NCI-H526 treated with DMSO at 0.1 percent for 48 hours (cell line): ENCODE measurements at places on chromosomes 6 and 20.

- no peak for DNase-seq
Observed at GRCh38 chr6:33114406-33114805, 38.6 kb downstream of the HLA-DPB1 start.

DNA sequence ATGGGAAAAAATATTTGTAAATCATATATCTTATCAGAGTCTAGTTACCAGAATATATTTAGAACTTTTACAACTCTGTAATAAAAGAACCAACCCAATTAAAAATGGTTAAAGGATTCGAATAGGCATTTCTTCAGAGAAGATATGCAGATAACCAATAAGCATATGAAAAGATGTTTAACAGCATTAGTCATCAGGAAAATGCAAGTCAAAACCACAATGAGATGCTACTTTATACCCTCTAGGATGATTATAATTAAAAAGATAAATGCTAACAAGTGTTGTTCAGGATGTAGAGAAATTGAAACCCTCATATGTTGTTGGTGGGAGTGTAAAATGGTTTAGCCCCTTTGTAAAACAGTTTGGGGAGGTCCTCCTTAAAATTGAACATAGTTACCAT is 94.1 kb downstream of the LRRC1 start:
- no peak for DNase-seq

DNA sequence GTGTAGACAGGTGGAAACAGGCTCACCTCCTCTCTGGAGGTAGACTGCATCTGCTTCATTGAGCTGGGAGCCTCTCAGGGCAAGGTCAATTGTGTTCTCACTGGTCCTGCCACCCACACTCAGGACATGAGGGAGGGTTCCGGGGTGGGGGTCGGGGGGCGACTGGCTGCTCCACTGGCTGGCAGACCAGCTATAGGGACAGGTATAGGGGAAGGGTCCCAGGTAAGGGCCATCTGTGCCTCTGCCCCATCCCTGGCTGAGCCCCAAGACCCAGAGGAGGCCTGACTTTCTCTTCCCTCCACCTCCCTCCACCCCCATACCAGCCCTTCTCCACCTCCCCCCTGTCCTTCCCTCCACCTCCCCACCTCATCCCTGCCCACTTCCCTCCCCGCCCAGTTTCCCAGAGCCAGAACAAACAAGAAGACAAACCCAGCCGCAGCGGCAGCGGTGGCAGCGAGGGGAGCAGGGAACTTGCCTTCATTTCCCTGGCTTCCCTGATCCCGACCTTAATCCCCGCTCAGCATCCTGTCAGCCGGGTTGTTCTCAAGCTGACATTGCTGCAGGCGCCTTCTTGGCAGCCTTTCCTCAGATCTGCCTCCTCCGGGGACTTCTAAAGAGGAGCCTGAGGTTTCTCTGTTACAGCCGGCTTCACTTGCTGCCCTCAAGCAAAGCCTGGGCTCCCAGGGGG is 18.3 kb upstream of the FOXP4 start:
- DNase-seq = no peak

- no peak for DNase-seq
Observed at GRCh38 chr6:84597238-84597875, 167.0 kb downstream of the TBX18 start.

GRCh38 chr6:31568537-31568961 is 3.5 kb upstream of the LTA start:
- DNase-seq = no peak

DNA sequence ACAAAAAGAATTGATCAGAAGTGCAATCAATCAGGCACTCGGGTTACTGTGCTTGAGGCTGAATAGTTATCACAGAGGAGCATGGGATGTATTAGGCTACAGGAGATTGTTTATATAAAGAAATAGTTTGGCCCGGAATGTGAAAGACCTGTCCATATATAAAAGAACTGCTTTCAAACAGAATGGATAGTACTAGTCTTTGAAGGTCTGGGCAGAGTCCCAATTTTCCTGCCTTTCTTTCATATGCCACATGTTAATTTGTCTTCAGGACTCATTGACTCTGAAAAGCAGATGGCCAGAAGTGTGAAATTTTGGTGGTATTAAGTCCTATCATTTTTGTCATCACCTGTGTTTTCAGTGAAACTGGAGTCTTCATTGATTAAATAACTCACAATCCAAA is 314.5 kb downstream of the EYA4 start:
- no peak for DNase-seq

DNA sequence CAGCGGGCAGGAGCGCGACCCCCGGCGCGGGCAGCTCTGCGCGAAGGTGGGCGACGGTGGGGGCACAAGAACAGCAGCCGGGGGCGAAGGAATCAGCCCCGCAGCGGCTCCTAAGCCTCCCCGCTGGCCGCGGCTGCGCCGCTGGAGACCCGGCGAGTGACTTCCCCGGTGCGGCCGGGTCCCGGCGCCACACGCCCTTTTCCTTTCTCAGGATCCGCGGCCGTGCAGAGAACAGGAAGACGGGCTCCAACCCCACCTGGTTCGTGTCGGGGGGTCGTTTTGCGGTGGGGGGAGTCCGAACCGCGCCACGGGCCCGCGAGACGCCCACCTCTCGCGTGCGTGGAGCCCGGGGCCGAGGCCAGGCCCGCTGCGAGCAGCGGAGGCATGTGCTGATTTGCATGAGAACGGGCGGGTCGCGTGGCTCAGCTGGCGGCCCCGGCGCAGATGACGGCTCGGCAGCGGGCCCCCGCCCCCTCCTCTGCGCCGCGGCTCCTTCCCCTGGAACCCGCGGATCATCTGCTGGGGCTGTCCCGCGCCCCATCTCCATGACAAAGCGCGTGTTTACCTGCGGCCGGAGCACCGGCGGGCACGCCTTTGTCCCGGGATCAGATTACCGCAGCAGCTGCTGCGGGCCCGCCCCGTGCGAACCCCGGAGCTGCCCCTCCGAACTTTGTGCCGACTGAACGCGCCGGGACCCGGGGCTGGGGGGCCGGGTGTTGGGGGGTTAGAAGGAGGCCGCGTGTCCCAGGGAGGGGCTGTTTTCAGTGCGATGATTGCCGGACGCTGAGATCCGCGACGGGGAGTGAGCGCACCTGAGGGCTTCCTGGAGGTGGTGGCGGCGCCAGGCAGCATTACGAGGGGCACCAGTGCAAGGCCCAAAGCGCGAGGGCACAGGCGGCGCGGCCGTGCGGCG is 4.9 kb upstream of the DLL1 start:
- DNase-seq = peak; percentile 70

DNA sequence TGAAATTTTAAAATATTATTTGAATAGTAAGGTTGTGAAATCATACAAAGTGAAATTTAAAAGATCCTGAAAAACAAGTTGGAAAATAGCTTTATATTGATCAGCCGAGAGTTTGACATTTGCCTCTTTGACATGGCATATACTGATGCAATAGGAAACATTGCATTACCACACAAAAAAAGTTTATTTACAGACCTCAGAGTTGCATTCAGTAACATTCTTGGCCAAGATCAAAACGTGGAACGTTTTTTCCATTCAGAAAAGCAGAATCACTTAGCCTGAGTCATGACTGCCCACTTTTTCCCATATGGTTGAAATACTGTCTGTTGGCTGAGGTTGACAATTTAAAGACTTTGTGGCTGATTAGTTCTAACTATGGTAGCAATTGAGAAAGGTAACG is 55.1 kb upstream of the BACH2 start:
- no peak for DNase-seq

GRCh38 chr20:37868851-37869333 is 34.0 kb upstream of the VSTM2L start:
- no peak for DNase-seq

GRCh38 chr6:115612216-115612615 is 448.5 kb downstream of the FRK start:
- no peak for DNase-seq

DNA sequence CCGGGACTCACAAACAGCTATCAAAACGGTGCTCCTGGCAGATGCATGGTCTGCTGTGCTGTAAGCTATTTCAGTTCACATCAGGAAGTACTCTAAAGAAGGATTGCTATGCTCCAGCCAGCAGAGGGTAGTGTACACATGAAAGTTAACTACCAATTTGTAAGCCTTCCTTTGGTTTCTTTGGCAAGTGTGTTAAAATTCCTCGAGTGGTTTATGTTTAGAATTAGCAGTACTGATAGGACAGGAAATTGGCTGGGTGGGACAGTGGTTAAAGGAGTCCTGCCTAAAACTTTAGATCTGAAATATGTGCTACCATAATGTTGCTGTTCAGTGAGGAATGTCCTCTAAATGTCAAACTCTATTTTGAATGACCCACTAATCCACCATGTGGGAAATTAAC is 47.4 kb downstream of the TRMT11 start:
- no peak for DNase-seq

DNA sequence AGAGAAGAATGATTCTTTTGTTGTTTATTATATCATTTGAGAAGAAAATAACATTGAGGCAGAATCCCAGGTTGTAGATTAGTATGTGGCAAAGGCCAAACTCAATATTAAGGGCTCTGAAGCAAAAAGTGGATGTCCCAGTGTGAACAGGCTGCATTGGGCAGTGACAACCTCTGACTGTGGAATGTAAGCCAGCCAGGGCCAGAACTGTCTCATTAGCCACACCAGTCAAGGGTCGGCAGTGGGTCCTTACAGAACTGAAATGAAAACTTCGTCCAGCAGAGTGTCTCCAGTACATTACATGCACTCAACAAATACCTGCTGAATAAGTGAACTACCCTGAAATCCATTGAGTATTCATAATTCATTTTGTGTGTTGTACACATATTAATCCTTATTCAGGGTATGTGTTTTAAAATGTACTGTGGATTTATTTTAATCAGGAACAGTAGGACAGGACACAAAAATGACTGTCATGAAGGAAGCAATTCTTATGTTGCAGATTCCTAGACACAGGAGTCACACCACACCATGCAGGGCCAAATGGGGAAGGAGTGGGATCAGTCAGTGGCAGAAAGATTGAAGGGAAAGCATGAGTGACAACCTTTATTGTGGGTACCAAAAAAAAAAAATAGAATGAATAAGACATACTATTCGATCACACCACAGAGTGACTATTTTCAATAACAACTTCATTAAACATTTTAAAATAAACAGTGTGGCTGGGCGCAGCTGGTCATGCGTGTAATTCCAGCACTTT is 64.9 kb upstream of the UTRN start:
- no peak for DNase-seq

DNA sequence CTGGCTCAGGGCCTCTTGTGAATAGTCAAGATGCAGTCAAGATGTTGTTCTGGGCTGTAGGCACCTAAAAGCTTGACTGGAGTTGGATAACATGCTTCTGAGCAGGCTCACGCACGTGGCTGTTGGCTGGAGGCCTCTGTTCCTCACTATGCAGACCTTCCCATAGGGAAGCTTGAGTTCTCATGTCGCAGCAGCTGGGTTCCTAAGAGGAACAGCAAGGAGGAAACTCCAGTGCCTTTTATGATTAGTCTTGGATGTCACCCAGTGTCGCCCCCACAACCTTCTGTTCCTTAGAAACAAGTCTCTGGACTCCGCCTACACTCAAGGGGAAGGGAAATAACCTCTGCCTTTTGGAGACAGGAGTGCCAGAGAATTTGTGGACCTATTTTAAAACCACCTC is 210.7 kb downstream of the BCAS1 start:
- DNase-seq = no peak

GRCh38 chr6:146281651-146282362 is 252.9 kb downstream of the GRM1 start:
- no peak for DNase-seq

DNA sequence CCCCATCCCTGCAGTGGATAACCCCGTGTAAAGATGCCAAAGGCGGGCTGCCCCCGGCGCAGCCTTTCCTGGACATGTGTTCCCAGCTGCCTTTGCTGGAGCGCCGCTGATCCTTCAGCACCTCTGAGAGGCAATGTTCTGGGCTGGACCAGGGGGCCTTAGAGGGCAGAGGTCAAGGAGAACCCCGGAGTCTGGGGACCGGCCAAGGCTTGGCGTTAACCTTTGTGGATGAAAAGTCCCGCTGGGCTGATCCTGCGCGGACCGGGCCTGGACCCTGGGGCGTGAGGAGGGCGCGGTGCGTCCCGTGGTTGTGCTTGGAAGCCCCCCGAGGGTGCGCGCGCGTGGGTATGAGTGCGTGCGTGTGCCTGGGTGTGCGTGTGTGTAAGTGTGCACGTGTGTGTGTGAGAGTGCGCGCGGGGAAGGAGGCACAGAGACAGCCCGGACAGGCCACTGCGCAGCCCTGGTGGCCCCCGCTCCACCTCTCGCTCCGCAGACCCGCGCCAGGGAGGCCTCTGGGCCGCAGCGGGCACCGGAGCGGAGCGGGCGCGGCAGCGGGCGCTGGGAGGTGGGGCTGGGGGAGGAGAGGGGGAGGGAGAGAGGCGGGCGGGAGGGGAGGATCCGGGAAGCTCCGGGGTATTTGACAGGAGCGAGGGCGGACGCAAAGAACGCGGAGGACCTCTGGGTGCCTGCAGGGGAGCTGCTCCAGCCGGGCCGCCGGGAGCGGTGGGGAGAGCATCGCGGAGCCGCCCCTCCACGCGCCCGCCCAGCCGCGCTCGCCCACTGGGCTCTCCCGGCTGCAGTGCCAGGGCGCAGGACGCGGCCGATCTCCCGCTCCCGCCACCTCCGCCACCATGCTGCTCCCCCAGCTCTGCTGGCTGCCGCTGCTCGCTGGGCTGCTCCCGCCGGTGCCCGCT is at the start of gene SMOC2:
SMOC2 (plus strand) TSS at position 665 of the 914 bp plus-strand sequence; CDS start at position 852, 187 bp downstream.
- peak; percentile 21 for DNase-seq

- no peak for DNase-seq
Observed at GRCh38 chr20:2585811-2586210, 49.4 kb downstream of the TMC2 start.

GRCh38 chr6:149860513-149860833 is 3.7 kb downstream of the LRP11 start:
- DNase-seq = no peak

DNA sequence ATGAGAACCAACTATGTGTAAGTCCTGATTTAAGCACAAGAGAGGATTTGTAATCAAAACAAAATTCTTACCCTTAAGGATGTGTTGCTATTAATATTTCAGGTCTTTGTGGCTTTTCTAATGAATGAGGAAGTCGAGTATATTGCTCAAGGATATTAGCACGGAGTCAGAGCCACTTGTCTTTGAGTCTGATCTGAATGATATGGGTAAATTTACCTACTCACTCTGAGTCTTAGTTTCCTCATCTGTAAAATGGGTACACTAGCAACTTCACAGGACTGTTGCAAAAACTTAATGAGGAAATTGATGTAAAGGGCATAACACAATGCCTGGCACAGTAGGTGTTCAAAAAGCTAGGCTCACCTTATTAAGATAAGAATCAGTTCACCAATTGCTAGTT is 30.0 kb upstream of the QKI start:
- no peak for DNase-seq

GRCh38 chr20:59752704-59753460 is 148.5 kb downstream of the PHACTR3 start:
- no peak for DNase-seq

- DNase-seq = no peak
Observed at GRCh38 chr6:206264-206663, 86.0 kb upstream of the DUSP22 start.

- no peak for DNase-seq
Observed at GRCh38 chr6:3422435-3423070, 34.3 kb downstream of the SLC22A23 start.
